Bone marrow (tissue), 2 donors: ENCODE measurements at places on chromosomes 1 and 21.
A peak's percentile ranks its signal among the peaks of the same experiment; 100 is the strongest.

- DNase-seq = no peak
These were observed 1361.7 kb upstream of the B3GALT2 start for GRCh38 chr1:194548071-194548470.

- DNase-seq = no peak
These were observed at the start of gene TIAM1 for GRCh38 chr21:31343680-31344480. Gene TIAM1 (minus strand): TSS chr21:31344261. CDS start chr21:31266972, 77,289 bp downstream.

DNA sequence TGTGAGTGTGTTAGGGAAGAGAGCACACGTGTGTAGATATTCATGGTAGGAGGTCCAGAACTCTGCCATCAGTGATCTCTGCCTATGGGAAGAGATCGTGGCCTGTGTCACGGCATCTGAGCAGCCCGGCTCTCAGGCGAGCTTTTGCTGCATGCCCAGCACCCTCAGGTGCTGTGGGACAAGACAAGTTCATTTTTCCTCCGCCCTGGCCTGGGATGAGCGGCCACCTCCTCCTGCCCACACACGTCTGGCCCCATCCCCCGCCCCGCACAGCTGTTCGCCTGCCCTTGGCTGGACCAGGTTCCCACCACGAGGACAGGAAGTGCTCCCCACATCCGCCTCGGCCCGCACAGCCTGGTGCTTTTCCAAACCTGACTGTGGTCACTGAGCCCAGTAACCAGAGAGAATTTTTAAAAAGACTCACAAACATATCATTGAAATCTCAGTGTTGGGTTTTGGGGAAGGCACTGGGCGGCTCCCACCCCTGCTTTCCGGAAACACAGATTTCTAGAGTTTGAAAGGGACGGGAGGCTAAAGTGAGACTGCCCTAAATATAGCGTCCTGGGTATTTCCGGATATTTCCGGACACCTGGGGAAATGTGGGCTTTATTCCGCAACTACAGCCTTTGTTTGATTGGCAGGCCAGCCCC, 18.0 kb downstream of the BMP8A start:
- DNase-seq = no peak

GRCh38 chr1:52182874-52183400, 41.0 kb downstream of the ZFYVE9 start:
- DNase-seq = no peak

DNA sequence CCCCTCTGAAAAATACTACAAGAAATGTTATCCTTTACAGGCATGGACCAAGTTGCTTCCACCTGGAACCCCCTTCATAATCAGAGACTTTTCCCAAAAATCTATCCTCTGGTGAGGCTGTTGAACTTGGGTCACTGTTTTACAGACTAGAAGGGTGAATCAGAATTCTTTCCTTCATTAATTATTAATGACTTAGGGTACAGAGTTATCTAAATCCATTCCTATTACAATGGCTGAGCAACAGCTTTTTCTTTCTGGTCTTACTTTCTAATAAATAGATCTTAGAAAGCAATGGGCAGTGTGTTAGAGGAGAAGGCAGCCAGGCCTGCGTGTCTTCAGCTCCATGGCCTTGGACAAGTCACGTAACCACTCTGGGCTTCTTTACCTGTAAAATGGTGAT, 284.2 kb downstream of the ZNF648 start:
- no peak for DNase-seq

- DNase-seq = no peak
These were observed 16.2 kb downstream of the LRRC8D start for GRCh38 chr1:89837036-89837481.

DNA sequence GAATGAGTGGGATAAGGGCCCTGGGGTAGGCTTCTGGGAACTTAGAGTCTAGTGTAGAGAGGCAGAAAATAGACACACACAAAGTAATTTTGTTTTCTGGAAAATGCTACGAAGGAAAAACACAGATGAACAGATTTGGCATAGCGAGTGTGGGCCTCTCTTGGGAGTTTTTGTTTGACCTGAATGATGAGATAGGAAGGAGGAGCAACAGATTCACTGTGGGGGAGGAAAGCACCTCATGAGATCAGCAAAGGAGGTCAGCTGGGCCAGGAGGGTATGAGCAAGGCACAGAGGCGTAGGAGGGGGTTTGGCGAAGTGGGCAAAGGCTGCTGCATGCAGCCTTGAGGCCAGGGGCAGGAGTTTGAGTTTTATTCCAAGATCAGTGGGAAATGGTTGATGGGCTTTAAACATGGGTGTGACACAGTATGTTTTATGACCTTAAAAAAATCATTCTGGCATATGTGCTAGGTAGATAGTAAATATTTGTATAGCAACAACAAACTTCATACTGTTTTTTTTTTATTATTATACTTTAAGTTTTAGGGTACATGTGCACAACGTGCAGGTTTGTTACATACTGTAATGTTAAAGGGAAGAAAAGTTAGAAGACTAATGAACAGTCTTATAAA, 57.9 kb downstream of the FGGY start:
- no peak for DNase-seq

GRCh38 chr1:53346814-53347176, 18.9 kb upstream of the LRP8 start:
- no peak for DNase-seq

DNA sequence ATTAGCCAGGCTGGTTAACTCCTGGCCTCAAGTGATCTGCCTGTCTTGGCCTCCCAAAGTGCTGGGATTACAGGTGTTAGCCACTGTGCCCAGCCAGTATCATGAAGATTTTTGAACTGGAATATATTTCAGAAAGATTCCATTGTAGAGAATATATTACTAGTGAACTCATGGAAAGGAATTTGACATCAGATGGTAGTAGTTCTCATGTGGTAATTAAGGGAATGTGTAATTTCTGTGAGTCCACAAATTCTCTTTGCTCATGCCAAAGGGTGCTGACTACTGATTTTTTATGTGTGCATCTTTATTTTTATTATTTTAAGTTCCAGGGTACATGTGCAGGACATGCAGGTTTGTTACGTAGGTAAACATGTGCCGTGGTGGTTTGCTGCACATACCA, 10.4 kb downstream of the DTL start:
- no peak for DNase-seq

- DNase-seq = no peak
These were observed 58.1 kb downstream of the NME7 start for GRCh38 chr1:169309178-169310166.

- no peak for DNase-seq
These were observed 32.7 kb downstream of the TTC39A start for GRCh38 chr1:51297401-51298321.

DNA sequence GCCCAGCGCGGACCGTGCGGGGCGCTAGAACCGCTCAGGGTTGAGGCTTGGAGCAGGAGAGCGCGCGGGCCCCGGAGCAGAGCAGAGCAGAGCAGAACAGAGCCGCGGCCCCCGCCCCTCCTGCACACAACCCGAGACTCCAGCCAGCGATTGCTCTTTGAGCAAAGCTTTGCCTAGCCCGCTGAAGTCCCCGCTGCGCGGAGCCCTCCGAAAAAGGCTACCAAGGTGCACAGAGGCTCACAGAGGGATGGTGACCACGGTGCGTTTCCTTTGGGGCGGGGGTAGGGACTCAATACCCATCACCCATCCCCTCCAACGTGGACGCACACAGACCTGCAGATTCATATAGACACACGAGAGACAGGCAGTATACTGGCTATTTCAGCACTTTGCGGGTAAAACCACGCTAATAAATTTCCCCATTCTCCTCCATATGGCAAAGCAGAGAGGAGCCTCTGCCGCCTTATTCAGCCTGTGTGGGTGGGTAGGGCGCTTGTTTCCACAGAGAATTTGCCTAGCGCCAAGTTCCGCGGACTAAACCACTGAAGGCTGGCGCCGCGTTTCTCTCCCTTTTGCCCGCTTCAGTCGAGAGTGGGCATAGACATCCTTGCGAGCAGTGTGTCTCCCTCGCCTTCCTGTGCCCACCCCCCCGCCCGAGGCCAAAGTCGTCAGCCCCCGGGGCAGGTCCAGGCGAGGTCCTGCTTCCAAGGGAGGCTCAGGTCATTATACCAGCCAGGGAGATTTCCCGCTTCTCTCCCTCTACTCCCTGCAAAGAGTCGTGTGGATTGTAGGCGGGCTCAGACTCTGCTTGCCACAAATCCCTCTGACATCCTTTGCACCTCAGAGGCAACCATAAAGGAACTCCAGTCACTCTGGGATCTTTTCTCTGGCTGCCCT, 8.5 kb downstream of the HLX start:
- no peak for DNase-seq

DNA sequence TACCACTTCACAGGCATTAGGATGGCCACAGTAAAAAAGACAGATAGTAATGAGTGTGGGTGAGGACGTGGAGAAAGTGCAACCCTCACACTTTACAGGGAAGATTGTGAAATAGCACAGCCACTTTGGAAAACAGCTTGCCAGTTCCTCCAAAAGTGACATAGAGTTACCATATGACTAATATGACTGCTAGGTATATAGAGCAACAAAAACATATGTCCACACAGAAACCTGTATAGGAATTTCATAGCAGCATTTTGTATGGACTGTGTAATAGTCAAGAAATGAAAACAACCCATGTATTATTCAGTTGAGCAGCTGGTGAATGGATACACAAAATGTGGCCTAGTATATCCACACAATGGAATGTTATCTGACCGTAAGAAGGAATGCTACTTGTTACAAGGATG, 30.4 kb upstream of the LBR start:
- no peak for DNase-seq

DNA sequence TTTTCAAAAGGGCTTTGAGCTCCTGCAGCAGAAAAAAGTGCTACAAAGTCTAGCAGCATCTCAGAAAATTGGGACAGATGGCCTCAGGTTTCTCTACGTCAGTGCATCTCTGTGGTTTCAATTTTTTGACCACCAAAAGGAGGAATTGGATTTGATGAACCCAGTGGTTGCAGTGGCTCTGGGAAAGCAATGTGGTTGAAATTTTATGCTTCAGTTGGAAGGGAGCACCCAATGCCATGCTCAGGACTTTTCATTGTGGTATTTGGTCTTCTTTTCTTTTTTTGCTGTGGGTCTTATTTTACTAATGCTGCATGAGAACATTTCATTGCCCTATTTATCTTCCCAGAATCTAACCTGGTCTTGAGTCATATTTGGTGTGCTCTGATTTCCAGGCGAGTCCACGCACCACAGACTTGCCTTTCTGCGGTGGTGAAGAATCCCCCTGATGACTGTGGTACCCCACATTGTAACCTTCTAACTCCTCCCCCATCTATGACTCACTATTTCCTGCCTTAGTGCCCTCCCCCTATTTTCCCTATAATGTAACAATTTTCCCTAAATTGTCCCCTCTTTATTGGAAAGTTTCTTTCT, 56.7 kb downstream of the S1PR1 start:
- DNase-seq = no peak

- DNase-seq = peak; percentile 98
These were observed 116.8 kb downstream of the TOMM20 start for GRCh38 chr1:235011599-235012435.
